Activated CD8-positive, alpha-beta memory T cell treated with anti-CD3 and anti-CD28 coated beads, Interleukin-2, amount 50 U/mL, for 4 hours (primary cell): ENCODE measurements at places on chromosomes 2 and 18.

DNA sequence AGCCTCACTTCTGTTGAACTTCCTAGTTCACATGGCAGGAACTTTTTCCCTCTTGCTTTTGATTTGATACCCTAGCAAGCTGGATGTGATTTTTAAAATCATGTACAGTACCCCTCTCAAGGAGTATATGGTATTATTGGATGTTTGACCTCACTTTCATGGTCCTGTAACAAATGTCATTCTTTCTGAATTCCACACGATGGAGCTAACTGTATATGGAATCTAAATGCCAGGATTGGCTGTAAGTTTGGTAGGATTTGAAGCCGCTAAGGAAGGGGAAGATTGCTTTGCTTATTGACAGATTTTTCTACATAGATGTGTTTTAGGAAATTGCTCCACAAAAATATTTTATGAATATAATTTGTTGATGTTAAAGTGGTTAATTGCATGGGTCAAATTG is 18.3 kb downstream of the MAIP1 start:
- DNase-seq, result no peak

GRCh38 chr2:43708178-43708577 is 31.9 kb upstream of the C1GALT1C1L start:
- DNase-seq, result no peak

DNA sequence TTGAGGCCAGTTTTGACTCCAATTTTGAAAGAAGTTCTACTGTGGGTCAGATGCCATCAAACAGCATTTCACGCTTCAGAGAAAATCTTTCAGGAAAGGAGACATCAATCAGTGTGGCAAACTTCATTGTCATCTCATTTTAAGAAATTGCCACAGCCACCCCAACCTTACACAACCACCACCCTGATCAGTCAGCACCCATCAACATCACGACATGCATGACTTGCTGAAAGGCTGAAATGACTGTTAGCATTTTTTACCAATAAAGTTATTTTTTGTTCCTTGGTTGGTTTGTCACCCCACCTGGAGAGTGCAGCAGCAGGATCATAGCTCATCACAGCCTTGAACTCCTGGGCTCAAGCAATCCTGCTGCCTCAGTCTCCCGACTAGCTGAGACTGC is 10.4 kb downstream of the DNAJC10 start:
- DNase-seq, result no peak

- no peak for DNase-seq
Measured at GRCh38 chr18:21593540-21594257, 6.8 kb downstream of the ESCO1 start.

GRCh38 chr18:61984349-61984748 is 91.5 kb upstream of the RNF152 start:
- DNase-seq, result no peak

DNA sequence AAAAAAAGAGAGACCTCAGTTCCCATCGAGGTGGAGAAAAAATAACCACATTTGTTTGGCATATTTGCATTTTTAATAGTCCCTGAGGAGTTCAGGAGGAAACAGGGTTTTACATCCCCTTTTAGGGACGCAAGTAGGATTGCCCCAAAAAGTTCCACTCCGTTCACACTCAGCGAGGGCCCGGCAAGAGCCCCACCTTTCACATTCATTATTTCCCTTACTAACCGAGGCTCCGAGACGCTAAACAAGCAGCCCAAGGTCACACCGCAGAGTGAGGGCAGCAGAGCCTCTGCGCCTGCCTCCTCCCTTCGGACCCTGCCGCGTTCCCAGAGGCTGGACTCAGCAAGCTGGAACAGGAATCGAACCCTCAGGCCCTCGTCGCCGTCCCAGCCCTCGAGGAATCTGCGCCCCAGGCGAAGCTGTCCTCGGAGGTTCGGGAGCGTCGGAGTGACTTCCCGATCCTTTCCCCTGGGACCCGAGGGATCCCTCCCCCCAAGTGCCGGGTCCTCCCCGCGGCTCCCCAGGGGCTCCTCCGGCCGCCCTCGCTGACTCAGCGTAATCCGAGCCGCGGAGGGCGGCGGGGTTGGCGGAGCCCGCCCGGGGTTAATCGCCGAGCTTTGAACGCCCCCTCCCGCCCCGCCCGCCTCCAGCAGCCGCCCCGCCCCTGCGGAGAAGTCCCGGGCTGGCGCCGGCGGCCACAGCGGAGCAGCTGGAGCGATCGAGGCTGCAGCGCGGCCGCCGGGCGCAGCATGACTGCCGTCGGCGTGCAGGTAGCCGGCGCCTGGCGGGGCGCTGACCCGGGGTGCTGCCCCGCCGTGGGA is at the start of gene TMEM37:
TMEM37 (plus strand) TSS at position 700 of the 821 bp plus-strand sequence; CDS start at position 750, 50 bp downstream.
- no peak for DNase-seq

GRCh38 chr2:45483997-45484396 is 127.1 kb downstream of the SRBD1 start:
- DNase-seq, result no peak

GRCh38 chr2:71780162-71780561 is 326.8 kb downstream of the DYSF start:
- no peak for DNase-seq

DNA sequence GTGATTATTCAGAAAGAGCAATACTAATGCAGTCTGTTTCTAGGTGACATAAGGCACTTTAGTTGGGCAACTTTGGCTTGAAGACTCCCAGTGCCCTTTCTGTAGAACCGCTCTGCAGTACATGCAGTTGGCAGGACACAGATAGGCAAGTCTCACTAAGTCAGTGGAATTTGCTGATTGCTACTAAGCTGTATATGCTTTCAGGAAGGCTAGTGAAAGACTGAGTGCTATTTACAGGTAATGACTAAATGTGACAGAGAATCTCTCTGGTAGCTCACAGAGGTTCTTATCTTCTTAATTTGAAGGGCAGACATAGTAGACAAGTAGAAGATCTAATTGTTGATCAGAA is 243.0 kb downstream of the WDPCP start:
- no peak for DNase-seq

- no peak for DNase-seq
Measured at GRCh38 chr2:55026202-55026601, 24.0 kb downstream of the RTN4 start.

DNA sequence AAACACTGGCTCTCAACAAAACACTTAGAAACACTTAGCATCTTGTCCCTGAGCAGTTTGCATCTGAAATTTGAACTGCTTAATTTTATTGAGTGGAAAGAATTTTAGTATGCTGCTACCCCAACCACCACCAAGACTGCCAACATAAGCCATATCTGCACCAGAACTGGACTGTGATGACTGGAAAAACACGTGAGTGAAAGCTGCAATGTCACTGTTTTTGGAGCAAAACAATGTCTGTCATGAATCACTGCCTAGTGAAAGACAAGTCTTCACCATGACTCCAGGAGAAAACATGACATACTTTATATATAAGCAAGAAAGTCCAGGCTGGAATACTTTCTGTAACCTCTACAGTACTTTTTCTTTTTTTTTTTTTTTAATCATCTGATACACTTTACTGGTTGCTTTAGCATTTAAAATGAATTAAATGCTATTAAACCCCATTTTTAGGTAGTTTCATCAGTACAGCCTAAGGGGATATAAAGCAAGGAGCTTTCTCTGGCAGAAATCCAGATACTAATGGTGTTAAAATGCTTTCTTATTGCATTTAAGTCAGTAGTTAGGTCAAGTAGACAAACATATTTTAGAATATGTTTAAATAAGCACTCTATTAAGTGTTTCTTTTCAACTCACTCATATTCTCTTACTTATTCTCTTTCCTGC is 2129.4 kb upstream of the PIK3C3 start:
- no peak for DNase-seq

GRCh38 chr18:8699948-8700347 is 5.4 kb upstream of the MTCL1 start:
- no peak for DNase-seq

GRCh38 chr2:174300114-174300513 is 34.6 kb upstream of the SP9 start:
- no peak for DNase-seq

- DNase-seq, result no peak
Measured at GRCh38 chr18:70576276-70577022, 287.6 kb downstream of the SOCS6 start.

GRCh38 chr18:11963991-11964484 is 17.3 kb upstream of the IMPA2 start:
- DNase-seq, result no peak

- DNase-seq, result no peak
Measured at GRCh38 chr2:12271589-12271984, 445.1 kb upstream of the TRIB2 start.

DNA sequence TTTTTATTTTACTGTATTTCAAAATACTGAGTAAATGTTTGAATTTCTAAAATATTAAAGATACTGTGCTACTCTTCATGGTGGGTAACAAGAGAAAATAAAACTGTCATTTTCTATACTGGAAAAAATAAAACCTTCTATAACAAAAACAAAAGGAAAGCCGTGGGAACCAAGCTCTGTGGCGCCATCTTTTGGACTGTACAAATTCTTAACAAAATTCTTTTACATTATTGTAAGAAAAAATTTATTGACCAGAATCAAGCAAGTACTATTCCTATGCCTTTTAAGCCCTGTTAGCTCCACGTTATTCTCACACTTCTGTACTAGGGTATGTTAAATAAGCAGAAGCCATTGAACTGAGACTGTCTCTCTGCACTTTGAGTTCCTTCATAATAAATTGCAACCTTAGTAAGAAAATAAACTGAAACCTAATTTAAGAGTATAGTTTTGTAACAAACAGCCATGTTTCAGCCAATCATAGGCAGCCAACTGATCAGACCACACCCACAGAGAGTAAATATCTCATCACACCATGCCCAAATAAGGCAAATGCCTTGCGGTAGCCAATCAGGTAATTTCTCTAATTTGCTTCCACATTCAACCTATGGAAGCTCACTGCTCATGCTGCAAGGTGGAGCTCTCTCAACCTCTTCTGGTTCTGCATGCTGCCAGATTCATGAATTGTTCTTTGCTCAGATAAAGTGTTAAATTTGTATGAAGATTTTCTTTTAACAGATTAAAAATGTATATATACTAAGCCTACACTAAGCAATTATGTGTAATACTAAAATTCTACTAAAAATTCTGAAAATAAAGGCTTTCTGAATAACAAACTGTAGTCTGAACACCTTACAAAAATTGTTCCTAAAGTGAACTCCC is 42.2 kb downstream of the HIBCH start:
- no peak for DNase-seq

DNA sequence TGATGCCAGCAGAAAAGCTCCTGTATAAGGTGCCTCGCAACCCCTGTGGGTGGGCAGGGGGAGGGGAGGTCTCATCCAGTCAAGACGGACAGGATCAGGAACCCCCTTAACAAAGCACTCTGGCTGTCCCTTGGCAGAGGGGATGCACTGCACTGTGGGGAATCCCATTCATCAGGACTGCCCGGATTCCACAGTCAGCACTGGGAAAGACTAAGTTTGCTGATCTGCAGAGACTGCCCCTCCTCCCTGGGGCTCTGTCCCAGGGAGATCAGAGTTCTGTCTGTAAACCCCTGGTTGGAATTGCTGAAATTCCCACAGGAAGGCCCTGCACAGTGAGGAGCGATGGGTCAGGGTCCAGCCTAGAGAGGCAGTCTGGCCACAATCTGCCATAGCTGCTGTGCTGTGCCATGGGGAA is 149.5 kb upstream of the RBBP8 start:
- no peak for DNase-seq

DNA sequence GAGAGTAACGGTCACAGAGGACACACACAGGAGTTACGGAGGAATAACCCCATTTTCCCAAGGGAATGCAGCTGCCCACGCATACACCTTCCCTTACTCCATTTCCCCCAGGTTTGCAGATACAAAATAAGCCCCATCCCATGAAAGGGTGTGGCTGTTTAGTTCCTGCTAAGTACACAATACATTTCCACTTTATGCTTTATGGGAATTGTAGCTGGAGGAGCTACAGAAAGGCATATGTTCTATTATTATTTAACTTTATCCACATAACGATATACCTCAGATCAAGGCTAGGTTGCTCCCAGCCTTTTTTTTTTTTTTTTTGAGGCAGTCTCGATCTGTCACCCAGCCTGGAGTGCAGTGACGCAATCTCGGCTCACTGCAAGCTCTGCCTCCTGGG is 22.7 kb upstream of the INO80D start:
- DNase-seq, result no peak

- no peak for DNase-seq
Measured at GRCh38 chr18:48376406-48376805, 32.8 kb downstream of the ZBTB7C start.

GRCh38 chr2:16256601-16257321 is 316.4 kb downstream of the MYCN start:
- no peak for DNase-seq

GRCh38 chr2:2597712-2598111 is 266.6 kb upstream of the MYT1L start:
- DNase-seq, result no peak

GRCh38 chr18:48442761-48443160 is 33.6 kb upstream of the ZBTB7C start:
- no peak for DNase-seq

DNA sequence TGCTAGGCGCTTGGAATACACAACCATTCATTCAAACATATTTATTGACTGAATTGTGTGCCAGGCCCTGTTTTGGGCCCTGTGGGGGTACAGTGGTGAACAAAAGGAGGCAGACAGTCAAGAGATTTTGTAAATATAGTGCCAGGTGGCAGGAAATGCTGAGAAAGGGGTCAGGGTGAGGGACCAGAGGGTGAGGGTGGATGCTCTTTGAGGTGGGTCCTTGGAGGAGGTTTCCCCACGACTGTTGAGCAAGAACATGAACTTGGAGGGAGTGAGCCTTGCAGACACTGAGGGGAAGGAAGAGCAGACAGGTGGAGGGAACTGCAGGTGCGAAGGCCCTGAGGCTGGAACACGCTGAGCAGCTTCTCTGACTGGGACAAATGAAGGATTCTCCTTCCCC is 40.7 kb downstream of the ODC1 start:
- no peak for DNase-seq

DNA sequence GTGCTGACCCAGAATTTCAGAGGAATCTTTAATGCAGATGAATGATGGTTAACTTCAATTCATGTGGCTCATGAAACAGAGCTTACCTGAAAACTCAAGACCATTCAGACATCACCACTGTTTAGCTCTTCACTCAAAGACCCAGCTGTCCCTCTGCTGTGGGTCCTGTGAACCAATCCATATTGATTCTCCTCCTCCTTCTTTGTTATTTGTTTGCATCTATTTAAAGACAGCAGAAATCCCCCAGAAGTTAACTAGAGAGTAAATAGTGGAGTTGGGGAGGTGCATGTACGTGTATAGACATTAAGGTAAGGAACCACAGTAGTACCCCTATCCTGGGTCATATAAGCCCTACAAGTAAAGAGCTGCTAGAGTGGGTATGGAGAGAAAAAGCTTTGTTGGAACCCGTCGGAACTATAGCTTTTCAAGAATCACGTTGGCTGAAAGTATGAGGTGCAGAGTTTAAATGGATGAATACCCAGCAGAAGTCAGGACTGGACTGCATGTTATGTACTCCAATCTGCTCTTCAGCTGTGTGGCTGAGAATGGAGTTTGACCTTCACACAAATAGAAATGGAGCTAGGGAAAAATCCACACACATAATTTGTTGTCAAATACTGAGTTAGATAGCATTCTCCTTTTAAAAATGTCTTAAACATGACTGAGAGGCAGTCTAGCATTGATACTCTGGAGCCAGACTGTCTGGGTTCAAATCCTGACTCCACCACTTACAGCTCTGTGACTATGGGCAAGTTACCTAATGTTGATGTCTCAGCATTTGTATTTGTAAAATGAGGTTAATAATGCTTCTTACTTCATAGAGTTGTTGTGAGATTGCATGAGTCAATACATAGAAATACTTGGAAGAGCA is 81.7 kb upstream of the HK2 start:
- DNase-seq, result no peak
